ENCODE measurements at places on chromosomes 3 and 15.

DNA sequence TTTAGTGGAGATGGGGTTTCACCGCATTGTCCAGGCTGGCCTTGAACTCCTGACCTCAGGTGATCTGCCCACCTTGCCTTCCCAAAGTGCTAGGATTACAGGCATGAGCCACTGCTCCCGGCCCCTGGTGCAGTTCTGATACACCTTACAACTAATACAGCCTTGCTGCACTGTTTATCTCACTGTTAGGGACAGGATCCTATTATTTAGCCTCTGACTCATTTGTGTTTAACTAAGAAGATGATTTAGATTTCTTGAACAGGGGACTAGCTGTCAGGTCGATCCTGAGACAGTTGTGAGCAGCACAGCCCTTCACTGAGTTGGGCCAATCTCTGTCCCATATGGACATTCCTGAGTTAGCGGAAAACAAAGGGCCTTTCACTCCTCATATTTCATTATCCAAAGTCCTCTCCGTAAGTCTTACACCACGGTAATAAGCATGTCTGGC lies 19.2 kb downstream of the GYG1 start:
- DNase-seq = no peak

DNA sequence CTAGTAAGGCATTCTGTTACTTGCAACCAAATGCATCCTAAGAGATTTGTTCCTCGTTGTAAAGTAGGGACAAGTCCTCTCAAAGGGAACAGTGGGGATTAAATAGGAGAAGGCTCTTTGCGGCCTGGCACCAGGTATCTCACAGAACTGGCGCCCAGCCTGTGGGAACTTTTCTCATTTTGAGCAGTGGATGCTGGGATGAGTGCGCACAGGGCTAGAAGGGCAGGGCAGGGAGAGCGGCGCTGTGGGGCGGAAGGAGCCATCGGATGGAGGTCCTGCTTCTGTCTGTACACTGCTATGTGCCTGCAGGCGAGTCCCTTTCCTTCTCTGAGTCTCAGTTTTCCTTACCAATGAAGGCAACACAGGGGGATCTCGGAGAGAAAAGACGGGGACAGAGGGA lies 50.6 kb downstream of the WNT7A start:
- no peak for DNase-seq

GRCh38 chr15:64068133-64068532 lies 21.8 kb upstream of the DAPK2 start:
- no peak for DNase-seq

GRCh38 chr15:75542386-75542797 lies 36.7 kb downstream of the PTPN9 start:
- no peak for DNase-seq

DNA sequence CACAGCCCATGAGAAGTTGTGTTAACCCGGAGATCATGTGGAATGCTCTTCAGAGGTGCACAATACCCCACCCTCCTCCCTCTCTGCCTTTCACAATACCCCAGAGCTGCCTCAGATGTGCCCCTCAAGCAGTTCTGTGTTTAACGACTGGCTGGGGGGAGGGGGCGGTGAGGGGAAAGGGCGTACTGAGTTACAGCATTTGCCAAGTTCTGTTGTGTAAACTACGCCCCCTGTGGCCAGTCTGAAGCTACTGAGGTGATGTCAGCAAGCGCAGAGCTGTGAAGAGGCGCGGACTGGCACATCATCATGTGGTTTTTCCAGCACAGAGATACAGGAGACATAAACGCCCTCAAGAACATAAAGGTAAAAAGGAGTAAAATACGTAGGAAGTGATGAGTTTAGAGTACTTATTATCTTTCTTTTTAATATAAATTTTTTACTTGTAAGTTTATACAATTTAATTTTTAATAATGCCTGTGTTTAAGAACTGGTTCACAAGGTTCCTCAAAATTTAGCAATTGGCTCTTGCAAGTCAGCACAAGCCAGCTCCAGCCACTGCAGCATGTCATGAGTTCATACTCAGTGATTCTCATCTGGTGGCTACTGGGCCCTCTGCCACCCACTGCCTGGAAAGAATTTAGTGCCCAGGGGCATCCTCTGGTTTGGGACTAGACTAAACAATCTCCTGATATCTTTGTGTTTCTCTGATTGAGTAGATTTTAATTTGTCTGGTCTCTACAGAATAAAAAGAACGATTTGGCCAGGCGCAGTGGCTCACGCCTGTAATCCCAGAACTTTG lies 1.7 kb downstream of the EPB42 start:
- DNase-seq = no peak

DNA sequence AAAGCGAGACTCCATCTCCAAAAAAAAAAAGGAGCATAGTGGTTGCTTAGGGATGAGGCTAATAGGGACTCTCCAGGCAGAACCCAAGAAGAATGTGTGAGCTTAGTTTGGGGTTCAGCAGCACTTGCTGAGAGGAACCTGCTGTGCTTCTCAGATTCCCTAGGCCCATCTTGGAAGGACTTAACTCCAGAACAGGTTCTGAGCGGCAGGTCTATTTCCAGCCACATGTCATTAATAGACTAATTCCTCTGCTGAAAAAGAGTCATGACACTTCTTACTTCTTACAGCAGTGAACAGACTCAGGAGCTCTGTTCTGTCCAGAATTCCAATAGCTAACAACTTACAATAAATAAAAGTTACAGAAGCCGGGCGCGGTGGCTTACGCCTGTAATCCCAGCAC lies 22.5 kb downstream of the RHOA start:
- DNase-seq = no peak

DNA sequence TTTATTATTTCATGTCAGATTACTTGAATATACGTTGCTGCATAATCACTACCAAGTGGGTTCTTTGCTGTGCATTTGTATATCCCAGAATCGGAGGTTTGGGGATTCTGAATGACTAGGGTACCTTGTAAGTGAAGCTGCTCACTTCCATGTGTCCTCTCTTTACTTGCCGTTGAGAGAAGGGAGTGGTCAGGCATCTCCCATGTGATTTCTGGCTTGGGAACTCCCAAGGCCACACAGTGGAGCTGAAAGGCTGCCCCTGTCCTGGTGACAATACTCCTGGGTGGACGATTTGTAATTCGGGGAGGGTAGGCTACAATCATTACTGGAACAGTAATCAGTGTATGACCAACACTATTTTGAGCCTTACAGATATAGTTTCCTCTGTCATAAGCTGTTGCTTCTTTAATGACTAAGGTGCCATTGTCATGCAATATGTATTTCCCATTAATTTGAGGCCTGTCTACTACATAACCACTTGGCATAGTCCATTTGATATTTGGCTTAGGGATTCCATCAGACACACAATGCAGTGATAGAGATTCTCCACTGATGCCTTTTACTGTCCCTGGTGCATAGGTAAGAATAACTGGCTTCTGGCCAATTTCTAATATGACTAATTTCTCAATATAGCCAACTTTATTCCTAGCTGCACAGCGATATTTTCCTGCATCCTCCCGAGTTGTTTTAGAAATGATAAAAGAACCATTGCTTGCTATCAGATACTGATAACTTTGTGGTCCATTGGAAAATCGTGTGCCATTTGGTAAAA lies 24.0 kb downstream of the IGSF10 start:
- DNase-seq = no peak

DNA sequence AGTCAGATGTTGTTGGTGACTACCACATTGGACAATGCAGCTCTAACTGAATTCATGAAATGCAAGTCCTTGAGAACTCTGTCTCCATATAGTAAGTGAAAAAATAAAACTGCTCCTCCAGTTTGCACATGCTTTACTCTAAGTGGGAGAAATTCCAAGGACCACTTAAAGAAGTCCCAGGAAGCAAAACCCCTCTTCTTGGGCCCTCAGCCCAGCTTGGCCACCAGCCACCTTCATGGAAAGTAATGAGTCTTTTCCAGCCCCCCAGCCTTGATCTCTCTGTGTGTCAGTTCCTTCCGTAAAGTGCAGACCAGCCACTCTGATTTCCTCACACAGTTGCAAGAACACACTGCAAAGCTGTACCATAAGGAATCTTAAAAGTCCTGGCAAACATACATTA lies 34.5 kb downstream of the DAPK2 start:
- DNase-seq = no peak

DNA sequence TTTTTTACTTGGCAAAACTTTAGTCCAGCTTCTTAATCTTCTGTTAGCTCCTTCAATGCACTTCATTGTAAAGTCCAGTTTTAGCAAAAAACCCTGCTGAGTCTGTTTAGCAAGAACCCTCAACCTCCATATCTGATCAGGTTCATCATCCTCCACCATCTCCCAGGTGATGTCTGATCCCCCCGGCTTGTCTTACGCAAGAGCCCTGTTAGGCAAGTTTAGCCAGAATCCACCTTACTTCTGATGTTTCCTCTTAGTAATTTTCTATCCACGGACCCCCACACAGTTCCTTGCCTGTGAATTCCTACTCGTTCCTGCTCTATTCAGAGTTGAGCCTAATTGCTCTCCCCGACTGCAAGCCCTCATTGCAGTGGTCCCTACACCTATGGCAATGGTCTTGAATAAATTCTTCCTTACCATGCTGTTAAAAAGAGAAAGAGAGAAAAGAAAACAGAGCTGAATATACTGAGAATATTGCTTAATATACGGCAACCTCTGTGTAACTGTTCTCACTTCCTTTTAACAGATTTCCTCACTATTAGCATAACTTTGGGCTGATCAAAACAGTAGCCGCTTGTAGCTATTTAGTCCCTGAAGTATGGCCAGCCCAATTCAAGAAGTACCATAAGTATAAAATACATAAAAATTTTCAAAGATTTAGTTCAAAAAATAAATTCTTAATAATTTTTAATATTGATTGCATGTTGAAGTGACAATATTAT lies 78.7 kb upstream of the MME start:
- no peak for DNase-seq

GRCh38 chr3:22121068-22121701 lies 370.2 kb upstream of the ZNF385D start:
- DNase-seq = no peak

- no peak for DNase-seq
Measured at GRCh38 chr3:70072754-70073153, 73.2 kb downstream of the SAMMSON start.

GRCh38 chr3:121111914-121112612 lies 204.1 kb downstream of the STXBP5L start:
- DNase-seq = no peak

DNA sequence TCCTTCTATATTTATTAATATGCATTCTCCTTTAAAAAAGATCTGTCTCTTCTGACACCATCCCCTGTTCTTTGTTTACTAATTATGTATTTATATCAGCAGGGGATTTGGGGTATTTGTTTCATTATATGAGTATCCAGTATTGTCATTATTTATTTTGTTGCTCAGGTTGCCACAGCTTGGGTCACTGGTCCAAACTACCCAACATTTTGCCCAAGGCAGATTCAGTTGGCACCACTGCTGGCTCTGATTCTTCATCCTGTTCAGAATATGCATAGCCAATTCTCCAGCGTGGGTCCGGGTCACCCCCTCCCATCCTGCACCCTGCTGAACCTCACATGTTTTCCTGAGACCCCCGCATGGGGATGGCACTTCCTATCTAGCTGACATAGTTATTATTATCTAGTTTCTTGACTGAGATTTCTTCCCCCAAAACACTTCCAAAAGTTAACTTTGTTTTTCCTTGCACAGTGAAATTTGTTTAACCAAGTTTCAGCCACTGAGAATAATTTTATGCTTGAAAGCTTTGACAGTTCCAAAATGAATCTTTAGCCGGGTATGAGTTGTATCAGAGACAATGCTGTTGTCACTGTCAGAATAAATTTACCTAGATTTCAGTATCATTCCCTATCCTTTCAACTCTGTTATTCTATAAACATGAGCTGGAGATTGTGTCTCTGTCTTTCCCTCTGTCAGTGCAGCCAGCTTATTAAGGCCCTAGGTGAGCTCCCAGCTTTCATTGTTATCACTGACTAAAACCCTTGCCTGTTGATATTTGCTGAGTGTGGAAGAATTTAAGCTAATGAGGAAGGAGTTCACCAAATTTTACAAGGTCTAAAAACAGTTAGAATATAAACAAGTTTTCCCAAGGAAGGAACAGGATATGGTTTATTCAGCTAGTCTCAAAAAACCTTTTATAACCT lies 70.3 kb downstream of the TGFBR2 start:
- no peak for DNase-seq

DNA sequence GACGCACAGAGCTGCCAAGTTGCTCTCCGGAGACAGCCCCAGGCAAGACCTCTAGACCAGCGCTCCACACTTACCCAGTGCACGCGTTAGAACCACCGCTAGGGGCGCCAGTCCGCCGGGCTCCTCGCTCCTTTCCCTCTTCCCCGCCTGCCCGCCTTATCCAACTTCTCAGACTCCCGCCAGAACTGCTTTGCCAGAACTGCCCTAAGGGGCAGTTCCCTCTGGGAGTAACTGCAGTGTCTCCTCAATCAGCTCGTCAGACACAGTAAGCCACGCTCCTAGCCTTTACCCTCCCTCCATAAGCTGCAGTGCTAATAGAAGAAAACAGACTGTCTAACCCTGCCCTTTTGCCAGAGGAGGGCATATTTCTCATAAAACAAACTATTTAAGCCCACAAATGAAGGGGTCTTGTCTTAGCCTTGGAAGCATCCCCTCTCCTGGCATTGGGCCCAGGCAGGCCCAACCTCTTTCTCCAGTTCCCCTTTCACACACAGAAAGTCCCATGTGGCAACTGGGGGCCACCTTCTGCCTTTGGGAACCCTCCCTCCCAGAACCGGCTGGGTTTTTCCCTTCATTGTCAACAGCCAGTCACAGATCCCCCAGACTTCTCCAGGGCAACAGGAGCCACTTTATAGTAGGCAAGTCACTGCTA lies 3.7 kb downstream of the BMF start:
- peak; percentile 61 for DNase-seq

DNA sequence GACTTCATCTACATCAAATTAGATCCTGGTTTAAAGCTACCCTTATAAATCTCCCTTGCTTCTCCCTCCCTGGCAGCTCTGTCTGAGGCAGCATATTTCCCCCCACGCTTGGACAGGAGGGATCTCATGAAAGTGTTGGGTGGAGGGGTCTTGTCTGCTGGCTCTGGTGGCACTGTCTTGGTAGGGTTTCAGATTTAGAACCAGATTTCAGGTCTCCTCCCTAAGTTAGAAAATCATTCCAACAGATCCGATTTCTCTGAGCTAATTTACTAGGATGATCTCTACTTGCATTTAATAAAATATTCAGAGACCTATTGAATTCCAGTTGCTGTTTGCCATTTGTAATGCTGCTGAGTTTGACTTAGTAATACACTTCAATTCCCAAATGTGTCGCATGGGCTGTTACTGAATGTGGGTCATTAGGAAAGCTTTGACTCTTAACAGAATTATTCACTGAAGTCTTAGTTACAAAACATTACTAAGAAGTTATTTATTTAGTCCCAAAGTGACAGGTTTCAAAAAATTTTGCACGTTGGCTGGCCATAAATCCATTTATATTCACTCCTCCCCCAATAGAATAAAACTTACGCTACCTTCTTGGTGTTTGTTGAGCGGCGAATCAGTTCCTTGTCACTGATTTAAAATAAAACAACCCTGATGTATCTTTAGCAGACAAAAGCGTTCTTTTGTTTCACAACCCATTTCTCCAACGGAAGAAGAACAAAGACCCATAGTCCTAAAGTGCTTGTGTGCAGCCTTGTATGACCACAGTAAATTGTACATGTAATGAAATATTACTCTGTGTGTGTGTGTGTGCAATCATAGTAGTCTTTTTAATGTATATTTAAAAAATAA lies 84.5 kb downstream of the TRAK1 start:
- no peak for DNase-seq

- no peak for DNase-seq
Measured at GRCh38 chr3:125165189-125165947, 47.2 kb downstream of the SLC12A8 start.

All from stimulated activated CD8-positive, alpha-beta memory T cell treated with anti-CD3 and anti-CD28 coated beads, Interleukin-4, amount 100 ng/mL, for 4 hours (primary cell).